ENCODE measurements at places on chromosomes 4 and X.

- no peak for DNase-seq
Observed at GRCh38 chr4:188195389-188195985, 56.2 kb downstream of the TRIML1 start.

DNA sequence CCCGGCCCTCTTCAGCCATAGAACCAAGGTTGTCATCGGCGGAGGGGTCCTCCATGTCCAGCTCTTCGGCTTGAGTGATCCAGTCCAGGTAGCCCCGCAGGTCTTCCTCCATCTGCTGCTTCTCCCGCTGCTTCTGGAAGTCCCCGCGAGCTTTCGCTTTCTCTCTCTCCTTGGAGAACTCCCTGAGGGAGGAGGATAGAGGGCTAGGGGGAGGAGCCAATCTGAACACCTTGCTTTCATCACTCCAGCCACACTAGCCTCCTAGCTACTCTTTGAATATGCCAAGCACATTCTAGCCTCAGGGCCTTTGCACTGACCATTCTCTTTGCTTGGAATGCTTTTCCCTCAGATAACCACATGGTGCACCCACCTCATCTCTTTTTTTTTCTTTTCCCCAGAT lies 6.2 kb downstream of the CACNA1F start:
- peak; percentile 18 for DNase-seq

DNA sequence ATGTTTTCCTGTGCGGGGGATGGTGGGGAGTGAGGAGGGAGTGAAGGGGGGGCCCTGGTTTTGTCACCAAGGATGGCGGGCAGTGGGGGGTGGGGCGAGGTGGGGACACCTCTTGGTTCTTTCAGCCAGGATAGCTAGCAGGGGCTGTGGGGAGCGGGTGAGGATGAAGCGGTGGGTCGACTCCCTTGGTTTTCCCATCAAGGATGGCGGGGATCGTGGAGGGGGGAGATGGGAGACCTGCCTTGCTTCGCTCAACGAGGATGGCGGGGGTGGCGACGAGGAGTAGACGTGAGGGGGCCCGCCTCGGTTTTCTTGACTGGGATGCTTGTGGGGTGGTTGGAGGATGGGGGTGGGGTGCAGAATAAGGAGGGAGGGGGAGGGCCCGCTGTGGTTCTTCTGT lies 643 bp downstream of the FHL1 start:
- no peak for DNase-seq

DNA sequence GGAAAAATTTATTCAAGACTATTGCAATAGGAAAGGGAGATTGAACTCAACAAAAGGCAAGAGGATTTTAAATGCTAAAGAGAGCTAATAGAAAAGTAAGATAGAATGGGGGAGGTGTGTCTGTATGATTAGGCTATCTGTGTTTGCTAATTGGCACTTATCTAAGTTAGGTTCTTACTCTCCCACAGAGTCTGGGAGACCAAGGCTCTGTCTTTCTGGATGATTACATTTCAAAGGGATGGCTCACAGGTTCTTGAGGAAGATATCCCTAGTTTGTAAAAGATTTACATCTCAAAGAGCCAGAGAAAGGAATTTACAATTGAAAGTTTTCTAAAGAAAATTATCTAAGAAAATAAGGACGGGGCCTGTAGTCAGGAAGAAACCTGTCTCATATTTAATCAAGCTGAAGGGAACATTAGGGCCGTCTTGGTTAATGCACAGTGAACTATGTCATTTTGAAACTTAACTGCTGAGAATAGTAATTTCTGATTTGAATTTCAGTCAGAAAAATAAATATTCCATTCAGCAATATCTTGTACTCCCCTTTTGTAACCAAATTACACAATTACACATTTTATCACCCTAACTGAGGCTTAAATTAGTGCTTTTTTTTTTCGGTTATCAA lies 75.8 kb downstream of the MAGEB10 start:
- no peak for DNase-seq

GRCh38 chr4:40065010-40065409 lies 8.4 kb downstream of the N4BP2 start:
- no peak for DNase-seq

- DNase-seq, result no peak
Observed at GRCh38 chr4:36921476-36922216, 322.9 kb upstream of the NWD2 start.

DNA sequence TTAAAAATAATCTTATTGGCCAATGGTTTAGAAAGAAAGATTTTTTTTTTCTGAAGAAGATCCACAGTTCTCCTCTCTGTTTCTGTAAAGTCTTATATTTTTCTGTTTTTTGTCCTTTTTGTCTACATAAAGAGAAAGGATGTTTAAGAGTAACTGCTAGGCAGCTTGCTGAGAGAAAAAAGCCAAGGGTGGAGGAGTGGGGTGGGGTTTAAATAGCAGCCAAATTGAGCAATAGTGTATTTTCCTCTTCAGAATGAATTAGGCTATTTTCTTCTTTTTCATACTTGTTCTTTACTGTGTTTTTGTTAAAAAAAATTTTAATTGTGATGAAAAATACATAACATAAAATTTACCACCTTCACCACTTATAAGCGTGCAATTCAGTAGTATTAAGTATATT lies 224.6 kb downstream of the SOWAHB start:
- DNase-seq, result no peak

GRCh38 chr4:21009956-21010355 lies 309.7 kb downstream of the PACRGL start:
- no peak for DNase-seq

GRCh38 chrX:50638123-50638522 lies 167.5 kb upstream of the DGKK start:
- DNase-seq, result no peak

DNA sequence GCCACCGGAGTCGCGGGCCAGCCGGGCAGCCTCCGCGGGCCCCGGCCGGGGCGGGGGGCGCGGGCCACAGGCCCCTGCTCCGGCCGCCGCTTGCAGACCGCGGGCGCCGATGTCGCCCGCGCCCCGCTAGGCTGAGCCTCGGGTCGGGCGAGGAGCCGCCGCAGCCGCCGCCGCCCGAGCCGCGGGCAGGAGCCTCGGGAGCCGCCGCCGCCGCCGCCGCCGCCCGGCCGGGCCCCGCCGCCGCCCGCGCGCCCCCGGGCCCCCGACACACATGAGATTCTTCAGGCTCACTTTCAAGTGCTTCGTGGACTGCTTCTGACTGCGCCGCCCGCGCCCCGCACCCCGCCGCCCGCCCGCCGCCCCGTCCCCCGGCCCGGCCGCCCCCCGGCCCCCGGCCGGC lies 345 bp downstream of the SLC6A8 start:
- DNase-seq, result no peak

DNA sequence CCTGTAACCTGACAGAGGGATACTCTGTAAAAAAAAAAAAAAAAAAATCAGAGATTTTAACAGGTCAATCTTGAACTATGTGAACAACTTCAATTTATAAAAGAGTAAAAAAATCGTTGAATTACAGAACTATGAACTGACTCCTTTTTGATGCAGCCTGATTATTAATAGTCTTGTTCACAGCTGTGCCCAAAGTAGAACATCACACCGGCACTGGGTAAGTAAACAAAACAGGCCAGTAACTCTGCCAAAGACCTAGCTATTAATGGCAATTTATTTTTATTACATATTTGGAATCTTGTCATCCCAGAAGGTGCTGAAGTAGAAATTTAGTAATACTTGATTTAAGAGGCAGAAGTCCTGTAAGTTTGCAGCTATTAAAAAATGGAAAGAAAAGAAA lies 31.4 kb downstream of the CPE start:
- no peak for DNase-seq

- DNase-seq, result no peak
Observed at GRCh38 chr4:79338148-79338547, 12.3 kb upstream of the NAA11 start.

DNA sequence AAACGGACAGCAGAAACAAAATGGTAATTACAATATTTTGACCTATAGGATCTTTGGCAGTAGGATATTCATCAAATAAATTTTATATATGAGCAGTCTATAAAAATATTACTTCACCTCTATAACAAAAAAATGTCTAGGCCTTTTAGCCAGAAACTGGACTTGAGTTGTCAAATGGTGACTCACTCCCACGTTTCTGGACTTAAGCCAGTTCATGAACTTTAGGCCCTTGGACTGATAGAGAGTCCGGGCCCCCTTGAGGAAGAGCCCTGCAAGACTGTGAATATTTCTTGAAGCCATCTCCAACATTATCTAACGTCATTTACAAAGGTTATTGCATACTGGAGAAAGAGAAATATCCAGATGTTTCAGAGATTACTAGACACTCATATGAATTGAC lies 106.8 kb upstream of the FAM47A start:
- DNase-seq, result no peak

Data from MM.1S (cell line).